AML-193 (cell line): ENCODE measurements at places on chromosomes 11 and 22.

DNA sequence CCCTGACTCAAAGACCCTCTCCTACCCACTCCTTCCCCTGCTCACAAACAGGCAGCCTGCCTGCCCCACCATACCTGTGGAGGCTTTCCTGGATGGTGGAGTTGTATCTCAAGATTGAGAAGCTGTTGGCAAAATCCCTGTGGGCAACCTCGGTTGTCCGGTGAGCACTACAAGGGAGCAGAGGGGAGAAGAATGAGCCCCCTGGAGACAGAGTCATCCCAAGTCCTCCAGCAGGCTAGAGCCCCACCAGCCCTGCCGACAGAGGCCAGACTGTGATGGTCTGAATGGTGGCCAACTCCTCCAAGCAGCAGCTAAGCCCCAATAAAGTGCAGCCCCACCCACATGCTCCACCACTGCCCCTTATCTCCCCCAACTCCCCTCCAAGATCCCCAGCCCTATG, 17.5 kb downstream of the TMPRSS13 start:
- DNase-seq, result no peak

DNA sequence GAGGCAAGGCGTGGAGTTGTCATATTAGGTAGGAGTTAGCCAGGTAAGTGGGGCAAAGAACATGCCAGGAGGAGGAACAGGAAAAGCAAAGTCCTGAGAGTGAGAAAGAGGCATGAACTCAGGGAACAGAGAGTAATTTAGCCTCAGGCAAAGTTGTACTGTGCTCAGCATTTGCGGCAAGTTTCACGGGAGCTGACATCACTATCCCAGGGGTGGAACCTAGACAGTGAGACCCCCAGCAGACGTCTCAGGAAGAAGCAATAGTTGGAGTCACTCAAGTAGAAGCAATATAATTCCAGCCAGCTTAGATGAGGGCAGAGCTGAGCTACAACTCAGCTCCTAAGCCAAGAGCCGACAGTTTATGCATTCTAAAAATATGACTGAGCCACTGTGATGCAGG, 426.0 kb upstream of the ISX start:
- DNase-seq, result no peak

DNA sequence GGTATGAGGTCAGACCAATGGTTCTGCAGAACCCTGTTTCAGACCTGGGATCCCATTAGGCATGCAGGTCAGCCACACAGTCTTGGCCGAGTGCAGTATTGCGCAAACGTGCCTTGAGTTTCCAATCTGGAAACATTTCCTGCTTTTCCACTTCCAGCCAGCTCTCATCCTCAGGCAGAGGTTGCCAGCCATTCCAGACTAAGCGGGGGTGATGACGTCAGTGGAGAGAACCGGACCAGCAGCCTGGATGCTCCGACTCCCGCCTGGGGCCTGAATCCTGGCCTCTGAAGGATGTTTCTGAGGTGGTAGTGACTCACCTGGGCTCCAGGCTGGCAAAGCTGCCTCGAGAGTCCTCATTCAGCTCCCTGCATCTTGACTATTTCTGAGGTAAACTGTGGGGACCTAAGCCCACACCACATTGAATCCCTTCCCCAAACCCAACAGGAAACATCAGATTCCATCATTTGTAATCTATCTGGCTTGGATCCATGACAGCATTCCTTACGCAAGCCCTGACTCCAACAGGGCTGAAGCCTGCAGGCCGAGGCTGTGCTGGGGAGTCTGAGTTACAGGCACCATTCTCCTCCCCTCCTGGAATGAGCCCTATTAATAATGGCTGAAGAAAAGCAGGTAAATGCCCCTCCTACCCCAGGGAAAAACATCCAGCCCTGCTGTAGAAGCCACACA, 83.0 kb downstream of the ABTB2 start:
- no peak for DNase-seq

DNA sequence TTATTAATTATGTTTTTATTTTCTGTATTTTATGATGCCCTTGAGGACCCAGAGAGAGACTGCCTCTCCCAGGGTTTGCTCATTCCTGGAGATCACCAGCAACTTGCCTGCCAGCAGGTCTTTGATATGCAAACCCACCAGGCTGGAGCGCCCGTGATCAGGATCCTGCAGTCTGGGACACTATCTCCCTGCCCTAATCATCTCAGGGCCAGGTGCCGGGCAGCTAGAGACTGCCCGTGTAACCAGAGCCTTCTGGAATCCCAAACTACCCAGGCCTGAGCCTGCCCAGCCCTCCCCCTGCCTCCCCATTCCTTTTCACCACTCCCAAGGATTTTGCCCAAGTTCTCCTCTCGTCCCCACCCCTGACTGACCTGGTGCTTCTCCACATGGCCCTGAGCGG, 52.2 kb upstream of the B3GAT1 start:
- DNase-seq, result no peak
